ENCODE measurements at places on chromosomes 2 and 18.

DNA sequence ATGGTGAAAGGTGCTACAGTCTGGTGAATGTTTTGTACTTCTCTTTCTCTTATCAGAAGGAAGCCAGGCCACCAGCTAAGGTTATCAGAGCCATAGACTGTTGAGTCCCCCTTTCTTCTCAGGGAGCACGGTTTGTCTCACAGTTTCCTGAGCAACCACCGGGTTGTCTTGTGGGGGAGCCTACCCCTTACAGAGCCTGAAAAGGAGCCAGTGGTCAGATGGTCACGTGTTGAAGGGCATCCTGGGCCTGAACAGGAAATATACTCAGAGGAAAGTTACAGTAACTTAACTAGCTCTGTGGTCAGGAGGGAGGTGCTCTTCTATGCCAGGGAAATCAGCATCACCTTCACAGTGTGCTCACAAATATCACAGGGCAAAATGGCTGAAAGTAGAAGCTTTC, 11.6 kb downstream of the CD28 start:
- DNase-seq: no peak

DNA sequence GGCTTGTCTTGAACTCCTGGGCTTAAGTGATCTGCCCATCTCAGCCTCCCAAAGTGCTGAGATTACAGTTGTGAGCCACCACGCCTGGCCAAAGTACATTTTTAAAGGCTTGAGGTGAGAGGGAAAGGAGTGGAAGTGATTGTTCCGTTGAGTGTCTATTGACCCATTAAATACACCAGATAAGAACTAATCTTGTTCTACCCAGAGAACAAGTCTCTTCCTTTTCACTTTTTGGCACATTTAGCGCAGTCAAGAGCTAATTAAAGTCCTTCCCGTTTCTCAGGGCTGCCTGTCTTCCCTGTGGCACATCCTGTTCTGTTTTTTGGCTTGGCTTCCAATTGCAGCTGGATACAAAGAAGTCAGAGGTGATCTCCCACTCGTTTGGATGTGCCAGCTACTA, 172.3 kb downstream of the ALPK2 start:
- no peak for DNase-seq

DNA sequence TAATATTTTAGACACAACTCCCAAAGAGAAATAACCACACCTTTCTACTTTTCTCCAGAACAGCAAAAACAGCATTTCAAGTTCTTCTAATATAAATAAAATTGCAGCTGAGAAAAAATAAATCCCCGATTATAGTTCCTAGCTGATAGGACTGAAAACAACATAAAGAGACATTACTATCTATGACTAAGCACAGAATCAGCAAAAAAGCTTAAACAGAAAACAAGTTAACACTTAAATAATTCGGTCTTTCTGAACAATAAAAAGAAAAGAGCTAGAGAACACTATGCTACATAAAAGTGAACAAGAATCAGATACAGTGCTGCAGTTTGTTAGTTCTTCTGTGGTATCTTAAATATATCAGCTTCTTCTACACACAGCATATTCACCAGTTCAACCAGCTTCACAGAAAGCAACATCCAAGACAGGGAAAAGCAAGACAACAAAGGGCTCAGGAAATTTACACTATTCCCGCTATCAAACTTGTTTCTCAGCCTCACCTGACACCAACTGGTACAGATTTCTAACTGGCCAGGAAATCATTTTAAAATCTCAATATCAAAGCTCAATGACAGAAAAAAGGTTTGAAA, 28.6 kb downstream of the FEZ2 start:
- no peak for DNase-seq

DNA sequence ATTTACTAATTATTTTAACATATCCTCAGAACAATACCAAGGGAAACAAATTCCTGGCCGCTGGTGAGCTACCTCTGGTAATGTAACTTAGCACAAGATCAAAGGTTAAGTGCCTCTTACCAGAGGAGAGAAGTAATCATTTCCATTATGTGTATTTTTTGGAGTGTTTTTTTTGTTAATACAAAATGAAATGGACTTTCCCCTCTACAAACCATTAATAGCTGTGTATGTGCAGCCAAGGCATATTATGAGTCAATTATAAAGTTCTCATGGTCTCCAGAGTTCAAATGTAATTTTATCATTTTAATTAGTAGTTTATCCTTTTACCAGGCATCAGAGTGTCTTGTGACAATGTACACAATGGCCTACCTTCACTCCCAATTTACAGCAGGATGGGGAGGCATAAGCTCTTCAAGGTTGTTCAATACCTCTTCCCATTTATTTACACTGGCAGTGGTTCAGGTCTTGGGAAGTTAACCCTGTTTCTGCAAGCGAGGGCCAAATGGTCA, 242.2 kb downstream of the TGIF1 start:
- no peak for DNase-seq

GRCh38 chr2:3784731-3785130, 81.4 kb downstream of the DCDC2C start:
- DNase-seq: no peak

- no peak for DNase-seq
Observed at GRCh38 chr2:135198481-135198880, 146.4 kb downstream of the RAB3GAP1 start.

DNA sequence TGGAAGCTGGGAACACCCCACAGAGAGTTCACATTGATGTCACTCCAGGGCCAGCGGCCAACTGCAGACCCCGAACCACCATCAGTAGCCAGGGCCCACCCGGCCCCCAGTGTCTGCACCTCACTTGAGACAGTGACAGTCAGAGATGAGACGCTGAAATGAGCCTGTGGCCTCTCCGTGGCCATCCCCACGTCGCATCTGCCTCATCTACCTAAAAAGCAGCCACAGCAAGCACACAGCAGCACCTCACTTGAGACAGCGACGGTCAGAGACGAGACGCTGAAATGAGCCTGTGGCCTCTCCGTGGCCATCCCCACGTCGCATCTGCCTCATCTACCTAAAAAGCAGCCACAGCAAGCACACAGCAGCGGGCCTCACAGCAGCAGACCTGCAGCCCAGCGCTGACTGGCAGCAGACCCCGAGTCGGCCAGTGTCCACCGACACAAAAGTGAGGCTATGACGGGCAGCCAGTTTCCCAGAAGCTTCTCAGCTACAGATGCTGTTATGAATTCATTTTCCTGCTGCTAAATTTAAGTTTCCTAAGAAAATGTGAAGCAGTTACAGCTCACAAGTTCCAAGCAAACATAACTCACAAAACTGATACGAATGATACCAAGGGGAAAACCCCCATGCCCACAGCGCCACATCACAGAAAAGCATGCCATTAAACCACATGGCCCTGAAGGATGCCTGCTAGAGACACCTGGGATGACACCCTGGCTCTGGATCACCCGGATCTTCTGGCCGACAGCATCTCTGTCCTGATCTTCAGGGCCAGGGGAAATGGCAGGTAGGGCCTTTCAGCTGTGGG, 27.7 kb downstream of the SNORC start:
- DNase-seq: peak; percentile 1

DNA sequence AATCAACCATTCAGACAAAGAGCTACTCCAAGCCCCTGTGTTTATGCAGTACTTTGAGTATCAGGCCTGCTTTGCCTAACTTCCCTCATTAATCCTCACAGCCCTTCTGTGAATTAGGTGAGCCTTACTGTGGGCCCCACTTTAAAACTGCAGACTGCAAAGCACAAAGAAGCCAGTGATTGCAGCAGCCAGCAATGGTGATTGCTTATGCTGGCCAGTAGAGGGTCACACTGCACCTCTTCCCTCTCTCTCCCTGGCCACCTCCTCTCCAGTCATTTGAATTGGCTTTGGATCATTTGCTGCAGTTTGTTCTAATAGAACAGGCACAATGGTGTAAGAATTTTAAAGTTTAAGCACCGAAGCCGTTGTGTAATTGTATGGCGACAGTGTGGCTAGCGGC, 229.9 kb downstream of the AGPS start:
- peak; percentile 63 for DNase-seq

- DNase-seq: no peak
Observed at GRCh38 chr18:27645929-27646328, 460.8 kb upstream of the CHST9 start.

- peak; percentile 75 for DNase-seq
Observed at GRCh38 chr2:100013892-100014677, 128.3 kb downstream of the AFF3 start.

DNA sequence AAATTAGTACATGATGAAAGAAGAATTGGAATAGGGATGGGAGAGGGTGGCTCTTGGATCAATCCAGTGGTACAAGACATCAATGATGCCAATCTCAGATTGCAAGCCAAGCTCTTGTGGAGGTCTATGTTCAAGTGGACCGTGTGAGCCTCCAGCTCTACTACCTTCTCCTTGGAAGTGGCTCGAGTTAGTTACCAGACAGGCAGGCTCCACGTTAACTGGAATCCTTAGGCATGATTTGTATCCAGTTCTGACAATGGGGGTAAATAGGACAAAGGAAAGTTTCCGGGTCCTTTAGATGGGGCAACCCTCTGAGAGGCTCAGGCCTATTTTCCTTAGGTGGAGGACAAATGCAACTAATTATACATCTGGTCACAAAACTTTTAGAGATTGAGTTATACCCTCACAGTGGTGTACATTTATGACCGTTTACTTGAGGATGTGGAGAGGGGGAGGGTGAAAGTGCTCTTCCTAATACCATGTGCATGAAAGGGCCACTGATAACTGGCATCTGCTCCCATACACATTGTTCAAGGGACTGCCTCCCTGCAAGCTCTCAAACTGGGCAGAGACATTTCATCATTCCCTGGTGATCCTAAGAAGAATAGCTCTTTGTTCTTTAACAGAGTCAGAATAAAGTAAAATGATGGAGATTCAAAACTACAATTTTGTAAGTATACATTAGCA, 180.2 kb downstream of the SOCS6 start:
- DNase-seq: no peak

DNA sequence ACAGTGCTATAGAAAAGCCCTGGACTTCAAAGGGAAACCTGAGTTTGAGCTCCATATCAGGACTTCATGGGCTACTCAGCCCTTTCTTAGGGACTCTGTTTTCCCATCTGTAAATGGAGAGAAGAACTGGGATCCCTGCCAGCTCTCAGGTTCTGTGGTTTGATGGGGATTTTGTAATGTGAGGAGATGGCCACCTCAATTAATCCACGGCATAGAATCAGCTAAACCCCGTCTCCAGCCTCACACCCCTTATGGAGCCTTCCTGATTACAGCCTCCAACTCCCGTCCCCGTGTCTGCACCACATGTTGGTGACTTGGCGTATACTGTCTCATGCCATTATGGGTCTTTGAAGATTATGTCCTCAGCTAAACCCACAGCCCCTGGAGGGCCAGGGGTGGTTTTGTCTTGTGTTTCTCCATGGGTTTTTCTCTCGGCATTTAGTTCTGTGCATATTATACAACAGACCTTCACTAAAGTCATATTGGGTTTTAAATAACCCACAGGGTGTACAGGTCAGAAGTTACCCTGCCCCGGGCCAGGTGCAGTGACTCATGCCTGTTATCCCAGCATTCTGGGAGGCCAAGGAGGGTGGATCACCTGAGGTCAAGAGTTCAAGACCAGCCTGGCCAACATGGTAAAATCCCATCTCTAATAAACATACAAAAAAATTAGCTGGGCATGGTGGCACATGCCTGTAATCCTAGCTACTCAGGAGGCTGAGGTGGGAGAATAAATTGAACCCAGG, 63.8 kb upstream of the PPP1CB start:
- no peak for DNase-seq

DNA sequence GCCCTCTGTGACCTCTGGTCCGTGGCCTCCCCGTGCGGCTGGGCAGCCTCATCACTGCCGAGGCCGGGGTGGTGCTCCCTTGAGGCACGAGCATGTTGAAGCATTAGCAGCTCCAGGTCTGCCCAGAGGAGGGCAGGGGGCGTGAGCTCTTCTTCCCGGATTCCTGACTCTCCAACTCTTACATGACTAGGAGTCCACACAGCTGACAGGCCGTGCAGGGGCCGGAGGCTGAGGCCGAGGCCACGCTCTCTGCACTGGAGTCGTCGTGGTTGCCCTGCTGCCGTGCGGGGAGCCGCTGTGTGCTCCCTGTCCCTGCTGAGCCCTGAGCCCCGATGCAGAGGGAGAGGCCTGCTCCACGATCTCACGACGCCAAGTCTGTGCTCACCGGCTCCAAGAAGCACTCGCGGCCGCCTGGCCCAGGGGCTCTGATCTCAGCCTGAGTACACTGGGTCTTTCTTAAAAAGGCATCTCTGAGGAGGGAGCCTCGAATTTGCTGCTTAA, 19.4 kb upstream of the KCNG2 start:
- DNase-seq: no peak

DNA sequence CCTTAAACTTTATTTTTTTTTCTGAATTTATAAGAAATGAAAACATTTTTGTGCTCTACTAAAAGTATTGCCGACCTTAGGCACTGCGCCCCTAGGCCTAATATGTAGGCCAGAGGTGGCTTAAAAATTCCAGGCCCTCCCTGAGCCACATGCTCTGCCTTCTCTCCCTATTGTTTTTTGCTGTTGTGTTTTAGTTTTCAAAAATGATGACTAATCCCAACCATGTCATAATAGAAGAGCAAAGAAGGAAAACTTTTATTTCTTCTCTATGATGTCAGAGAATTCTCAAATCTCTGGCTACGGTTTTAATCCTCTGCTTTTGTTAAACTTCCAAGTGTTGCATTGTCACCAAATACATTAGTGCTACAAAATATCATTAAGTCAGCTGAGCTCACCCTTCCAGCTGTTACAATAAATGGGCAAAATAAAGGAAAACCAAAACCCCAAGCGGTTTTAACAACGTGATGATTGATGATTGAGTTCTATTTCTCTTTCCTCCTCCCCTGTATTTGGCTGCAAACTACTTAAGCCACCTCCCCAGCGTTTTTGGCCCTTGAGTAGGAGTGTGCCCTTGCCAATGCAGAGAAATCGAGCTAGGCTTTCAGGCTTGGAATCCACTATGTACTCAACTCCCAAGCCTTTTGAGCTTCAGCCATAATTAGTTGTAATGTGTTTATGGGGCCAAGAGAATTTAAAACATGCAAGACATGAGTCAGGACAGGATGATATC, 163.5 kb upstream of the POU3F3 start:
- no peak for DNase-seq

DNA sequence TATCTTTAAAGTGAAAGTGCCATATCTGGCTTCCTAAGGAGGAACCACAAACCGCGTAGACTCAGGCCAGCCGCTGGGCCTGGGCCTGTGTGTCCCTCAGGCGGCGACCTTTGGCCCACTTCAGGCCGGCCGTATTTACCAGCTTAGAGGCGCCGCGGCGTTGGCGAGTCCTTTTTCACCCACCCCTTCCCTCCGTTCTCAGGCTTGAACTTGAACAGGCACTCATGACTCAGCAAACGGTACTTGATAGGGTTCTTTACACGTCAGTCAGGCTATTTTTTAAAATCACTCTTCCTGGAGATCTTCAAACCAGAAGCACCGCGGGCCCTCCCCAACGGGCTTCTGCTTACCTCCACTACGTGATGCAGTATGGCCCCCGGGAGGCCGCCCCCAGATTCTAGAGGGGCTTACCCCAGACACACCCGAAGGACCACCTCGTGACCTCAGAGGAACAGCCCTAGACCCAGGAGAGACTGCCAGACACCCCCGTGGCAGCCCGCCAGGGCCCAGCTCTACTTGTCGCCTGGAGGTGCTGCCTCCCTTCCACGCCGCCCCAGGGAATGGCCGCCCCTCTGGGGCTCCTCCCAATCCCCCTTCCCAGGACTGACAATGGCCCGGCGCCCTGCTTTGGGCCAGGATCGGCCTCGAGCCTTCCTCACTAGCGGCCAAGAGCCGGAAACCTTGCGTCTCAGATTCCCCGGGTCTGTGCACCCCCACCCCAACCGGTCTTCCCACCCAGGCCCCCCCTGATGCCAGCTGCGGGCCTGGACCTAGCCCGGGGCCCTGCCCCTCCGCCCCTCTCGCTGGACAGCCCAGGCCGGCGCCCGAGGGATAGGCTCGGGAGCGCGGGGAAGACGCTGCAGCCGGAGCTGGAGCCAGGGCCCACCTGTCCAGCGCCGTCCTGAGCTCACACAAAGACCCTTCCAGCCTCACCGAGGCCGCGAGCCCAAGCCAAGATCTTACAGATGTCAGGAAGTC, 33.8 kb upstream of the IMPA2 start:
- peak; percentile 95 for DNase-seq

Data from hepatocyte (in vitro differentiated cells).